ENCODE measurements at places on chromosomes 4 and X. TPM values are rescaled to one million over a fixed set of nuclear protein-coding genes. Genes with fewer than 3 reads are reported as not detected.

DNA sequence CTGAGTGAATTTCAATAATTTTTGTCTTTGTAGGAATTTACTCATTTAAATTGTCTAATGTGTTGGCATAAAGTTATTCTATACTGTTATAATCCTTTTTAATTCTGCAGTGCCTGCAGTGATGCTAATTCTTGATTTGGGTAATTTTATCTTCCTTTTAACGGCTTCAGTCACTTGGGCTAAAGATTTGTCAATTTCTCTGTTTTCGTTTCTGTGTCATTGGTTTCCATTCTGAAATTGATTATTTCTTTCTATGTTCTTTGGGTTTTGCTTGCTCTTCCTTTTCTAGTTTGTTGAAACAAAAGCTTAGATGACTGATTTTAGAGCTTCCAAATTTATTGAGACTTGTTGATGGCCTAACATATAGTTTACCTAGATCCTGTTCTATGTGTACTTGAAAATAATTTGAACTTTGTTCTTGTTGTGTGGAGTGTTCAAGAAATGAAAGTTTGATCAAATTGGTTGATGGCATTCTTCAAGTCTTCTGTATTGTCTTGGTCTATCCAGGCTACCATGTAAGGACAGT, 89.4 kb downstream of the TNIP2 start:
- no peak for DNase-seq

GRCh38 chrX:124940531-124940930, 379.1 kb upstream of the TEX13C start:
- DNase-seq: no peak

DNA sequence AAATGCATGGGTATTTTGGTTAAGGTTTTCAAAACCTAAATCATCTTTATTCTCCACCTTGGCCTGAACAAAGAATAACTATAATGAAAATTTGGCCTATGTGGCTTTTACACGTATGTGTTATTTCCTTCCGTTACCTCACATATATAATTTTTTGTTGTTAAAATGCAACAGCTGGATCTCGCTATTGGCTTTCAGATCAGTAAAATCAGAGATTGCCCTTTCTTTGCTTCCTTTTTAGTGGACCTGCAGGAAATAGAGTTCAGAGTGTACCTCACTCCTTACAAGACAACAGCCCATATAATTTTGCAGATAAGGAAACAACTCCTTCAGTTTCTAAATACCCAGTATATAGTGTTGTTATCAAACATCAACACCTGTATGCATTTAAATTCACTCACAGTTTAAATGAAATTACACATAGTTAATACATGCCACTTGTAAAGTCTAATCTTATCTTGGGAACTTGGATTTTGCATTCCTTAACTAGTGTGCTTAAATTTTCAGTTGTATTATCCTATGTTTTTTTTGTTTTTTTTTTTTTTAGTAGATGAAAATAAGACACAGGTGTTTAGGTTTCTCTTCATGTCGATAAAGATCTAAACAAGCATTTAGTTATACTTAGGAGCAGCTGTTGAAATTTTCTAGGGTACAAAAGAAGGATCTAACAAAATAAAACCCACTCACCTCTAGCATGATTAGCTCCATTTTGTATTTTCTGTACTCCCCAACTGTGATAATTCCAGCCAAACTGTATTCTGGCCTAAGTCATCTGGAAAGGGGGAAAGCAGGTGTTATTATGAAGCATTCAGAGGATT, 96.2 kb upstream of the SPRY1 start:
- DNase-seq: no peak

DNA sequence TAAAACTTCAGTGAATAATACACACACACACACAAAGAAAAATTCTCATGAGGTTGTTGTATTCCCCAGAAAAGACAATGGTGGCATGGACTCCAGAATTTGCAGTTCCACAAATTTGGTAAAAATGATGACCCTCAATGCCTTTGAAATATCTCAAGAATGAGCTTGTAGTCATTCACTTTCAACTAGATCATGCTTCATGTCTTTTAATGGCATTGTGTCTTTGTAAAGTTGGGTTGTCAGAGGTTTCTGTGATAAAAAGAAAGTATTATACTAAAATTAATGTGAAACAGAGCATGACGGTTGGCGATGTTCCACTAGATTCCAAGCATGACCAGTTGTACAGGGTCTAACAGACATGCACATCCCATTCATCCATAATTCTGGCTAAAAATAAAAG, 685.0 kb upstream of the FRG1 start:
- no peak for DNase-seq

DNA sequence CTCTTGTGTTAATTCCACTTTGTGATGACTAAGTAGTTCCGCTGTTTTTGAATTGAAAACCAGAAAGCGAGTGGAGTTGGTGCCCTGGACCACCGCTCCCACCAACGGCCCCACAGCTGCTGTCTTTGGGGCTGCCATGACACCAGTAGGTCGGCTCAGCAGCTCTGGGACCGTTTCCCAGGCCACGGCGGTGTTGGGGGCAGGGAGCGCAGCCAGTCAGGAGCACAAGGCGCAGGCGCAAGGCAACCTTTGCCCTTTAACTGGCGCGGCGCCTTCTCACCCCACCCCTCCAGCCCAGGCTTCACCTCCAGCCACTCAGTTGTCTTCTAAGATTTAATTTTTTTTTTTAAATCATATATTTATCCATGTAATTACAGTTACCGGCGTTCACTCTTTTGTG, at the start of gene GK2:
Gene GK2 (minus strand): TSS at position 166 of the 400 bp plus-strand sequence. CDS start 28 bp downstream, at position 138.
- no peak for DNase-seq

The PPEF2 gene
- total RNA-seq: 1.1 TPM

The MFAP3L gene
- total RNA-seq: 20.1 TPM

All from tibial nerve (tissue), 4 donors.